NCI-H510A (cell line): ENCODE measurements at places on chromosomes 6 and 20.
A peak's percentile ranks its signal among the peaks of the same experiment; 100 is the strongest.

DNA sequence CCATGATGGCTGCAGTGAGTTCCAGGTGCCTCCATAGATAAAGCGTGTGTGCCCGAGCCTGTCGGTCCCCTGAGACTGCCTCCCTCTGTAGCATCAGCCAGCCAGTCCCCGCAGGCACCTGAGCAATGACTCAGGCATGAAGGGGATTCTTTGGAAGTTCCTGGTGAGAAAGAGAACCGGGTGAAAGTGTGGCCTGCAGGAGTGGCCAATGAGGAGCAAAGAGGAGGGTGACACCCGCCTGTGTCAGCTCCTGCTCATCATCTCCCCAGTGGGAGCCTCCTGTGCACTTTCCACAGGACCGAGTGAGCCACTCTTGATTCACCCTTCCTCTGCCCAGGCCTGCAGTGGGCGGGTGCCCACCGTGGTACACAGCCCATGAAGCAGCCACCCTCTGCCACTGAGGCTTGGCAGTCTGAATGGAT lies 71.2 kb upstream of the PTPN1 start:
- no peak for DNase-seq

DNA sequence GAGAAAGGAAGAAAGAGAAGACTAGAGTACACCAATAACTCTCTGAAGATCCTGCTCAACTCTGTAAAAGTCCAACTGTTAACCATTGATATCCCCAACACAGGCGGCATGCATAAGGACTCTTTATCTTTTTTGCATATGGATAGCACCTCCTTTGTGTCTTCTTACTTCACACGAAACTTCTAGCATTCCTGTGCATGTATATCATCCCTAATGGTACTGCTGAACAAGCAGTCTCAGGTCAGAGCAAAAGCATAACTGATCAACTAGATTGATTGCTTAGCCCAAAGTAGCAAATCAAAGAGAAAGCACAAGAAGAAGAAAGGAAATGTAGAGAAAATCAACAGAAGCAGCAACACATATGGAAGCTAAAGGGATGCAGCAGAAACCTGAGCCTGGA lies 234.4 kb downstream of the SYNE1 start:
- DNase-seq, result no peak

- no peak for DNase-seq
Measured at GRCh38 chr6:47159763-47160162, 117.6 kb upstream of the ADGRF1 start.

DNA sequence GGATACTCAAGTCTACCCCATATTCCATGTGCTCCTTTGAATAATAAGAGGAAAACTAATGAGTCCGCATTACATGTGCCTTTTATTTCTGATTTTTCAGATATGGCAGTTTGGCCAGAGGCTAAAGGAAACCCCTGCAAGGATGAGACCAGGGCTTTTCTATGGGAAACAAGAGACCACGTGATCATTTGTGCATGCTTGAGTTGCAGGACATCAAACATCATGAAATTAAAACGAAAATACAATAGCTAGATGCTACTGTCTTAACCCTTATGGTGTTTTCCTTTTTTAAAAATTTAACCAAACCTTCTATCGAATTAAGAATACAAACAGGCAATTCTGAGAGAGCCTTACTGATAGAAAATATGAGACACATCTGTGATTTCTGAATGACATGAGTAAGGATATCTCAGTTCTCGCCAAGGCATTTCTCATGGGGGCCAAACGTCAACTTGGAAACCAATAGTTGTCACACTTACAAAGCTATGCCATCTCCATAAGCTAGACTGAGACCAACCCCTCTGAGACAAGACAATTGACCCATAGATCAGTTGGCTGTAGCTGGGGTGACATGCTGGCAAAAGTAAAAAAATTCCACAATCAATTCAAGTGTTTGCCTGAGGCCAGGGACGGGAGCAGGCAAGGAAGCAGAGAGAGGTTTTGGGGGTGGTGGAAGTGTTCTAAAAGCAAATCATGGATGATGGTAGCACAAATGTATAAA lies 52.8 kb downstream of the RIPOR2 start:
- no peak for DNase-seq

DNA sequence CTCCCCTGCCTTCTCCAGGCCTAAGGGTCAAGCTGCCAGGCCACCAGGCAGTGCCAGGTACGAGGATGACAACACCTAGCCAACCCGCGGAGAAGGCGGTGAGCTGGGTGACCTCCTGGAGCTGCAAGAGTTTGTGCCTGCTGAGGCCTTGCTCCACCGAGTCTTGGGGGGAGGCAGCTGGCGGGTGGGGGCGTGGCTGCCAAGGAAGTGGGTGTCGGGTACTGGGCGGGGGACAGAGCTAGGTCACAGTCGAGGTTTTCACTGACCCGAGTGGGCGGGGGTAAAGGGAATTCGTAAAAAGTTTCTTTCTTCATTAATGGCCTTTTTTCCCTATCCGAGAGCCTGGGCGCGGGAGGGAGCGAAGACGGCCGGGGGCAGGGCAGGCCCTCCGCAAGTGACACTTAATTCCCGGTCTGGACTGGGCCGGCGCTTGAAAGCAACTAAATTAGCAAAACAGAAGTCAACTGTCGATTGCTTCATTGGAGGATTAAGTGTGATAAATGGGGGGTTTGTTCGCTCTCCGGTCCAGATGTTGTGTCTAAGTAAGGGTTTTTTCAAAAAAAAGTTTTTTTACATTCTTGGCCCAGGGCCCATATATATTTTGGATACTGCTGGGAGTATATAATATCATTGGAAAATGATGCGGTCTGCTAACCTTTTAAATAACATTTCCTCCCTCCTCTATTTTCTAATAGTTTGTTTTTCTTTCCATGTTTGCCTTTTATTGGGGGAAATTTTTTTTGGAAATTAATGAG lies 43.1 kb upstream of the FOXP4 start:
- DNase-seq, result no peak

DNA sequence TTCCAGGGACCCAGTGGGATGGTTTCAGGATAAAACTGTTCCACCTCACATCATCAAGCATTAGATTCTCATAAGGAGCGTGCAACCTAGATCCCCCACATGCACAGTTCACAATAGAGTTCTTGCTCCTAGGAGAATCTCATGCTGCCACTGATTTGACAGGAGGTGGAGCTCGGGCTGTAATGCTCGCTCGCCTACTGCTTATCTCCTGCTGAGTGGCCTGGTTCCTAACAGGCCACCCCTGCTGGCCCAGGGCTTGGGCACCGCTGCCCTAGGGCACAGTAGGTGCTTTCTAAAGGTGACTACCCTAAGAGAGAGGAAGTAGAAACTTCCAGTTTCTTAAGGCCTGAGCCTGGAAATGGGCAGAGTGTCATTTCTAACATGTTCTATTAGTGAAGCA lies 656.9 kb downstream of the PRKN start:
- DNase-seq, result no peak

GRCh38 chr20:16898433-16898832 lies 150.3 kb downstream of the OTOR start:
- no peak for DNase-seq

DNA sequence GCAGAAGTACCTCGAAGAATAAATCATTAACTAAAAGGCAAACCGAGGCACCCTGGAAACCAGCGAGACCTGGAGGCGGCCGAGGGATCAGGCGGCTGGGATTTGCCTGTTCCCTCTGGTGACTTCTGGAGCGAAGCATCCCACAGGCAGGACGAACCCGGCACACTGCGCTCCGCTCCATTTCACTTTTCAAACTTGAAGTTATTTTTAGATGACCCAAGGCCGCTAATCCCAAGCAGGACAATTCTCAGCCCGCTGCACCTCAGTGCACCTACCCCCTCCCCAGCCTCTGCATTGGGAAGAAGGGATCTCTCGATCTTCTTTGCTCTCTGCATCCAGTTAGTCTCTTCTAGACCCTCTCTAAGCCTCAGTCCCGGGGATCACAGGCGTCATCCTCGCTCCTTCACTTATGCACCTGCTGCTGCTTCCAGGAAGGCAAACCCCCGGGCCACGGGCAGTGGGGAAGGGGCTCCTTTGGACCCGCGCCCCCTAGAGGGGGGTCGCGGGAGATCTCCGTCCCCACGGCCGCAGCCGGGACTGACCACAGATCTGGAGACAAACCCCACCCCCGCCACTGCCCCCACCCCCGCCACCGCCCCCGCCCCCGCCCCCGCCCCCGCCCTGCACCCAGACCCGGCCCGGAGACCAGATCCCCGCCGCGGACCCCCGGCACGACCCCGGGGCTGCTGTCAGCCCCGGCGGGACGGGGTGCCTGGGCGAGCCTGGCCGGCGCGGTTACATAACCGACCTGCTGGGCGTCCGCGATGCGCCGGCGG lies 636 bp downstream of the RCAN2 start:
- DNase-seq, result peak; percentile 30

GRCh38 chr6:130670142-130670541 lies 157.1 kb upstream of the SMLR1 start:
- DNase-seq, result no peak

DNA sequence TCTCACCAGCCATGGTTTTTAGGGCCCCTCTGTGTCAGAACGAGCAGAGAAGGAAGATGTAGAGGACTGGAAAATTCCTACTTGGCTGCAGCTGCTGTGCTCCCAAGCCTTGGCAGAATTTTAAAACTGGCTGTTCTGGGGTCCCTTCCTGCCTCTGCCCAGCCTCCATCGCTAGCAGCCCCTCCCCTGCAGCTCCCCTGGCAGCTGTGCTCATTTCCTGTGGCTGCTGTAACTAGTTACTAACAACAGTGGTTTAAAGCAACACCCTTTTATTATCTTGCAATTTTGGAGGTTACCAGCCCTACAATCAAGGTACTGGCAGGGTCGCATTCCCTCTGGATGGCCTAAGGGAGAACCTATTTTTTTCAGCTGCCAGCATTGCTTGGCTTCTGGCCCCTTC lies 3.7 kb upstream of the CST11 start:
- no peak for DNase-seq

DNA sequence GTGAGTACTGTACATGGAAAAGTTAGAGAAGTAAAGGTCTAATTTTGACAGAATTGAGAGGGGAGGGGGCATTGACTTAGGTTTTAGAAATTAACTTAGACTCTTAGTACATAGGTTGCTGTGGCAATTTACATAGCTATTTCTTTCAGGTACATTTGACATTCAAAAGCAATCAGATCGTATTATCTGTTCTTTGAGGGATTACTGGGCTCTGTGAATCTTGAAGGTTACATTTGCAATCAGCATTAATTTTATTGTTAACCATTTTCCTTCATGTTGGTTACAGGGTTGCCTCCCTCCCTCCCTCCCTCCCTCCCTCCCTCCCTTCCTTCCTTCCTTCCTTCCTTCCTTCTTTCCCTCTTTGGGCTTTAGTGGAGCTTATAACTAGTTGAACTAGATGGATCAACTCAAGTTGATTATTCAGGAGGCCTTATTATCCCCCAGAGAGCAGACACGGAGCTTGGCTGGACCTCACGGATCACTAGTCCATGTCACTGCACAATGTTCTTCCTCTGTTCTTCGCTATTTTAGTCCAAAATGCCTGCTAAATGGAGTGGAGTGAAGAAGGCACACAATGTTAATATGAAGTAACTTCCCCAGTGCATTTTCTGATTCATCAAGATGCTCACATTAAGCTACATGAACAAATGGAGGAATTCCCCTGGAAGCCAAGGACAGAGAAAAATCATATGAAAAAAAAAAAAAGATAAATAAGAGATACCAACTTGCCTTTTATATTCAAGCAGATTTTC lies 87.8 kb downstream of the PLCB4 start:
- DNase-seq, result no peak

DNA sequence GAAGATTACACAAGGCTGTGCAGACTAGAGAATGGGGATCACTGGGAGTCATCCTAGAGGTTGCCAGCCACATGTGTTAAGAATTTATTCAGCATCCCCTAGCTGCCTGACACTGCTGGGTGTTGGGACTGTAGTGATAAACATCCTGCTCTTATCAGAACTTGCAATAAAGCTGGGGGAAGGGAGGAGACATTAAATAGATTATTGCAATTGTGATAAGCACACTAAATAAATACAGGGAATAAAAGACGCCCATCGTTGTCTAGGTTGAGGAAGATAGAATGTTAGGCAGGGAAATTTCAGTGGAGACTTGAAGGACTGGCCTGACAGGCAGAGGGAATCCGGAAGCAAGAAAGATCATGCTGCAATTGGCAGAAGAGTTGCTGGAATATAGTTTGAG lies 33.2 kb upstream of the TRAM2 start:
- no peak for DNase-seq

DNA sequence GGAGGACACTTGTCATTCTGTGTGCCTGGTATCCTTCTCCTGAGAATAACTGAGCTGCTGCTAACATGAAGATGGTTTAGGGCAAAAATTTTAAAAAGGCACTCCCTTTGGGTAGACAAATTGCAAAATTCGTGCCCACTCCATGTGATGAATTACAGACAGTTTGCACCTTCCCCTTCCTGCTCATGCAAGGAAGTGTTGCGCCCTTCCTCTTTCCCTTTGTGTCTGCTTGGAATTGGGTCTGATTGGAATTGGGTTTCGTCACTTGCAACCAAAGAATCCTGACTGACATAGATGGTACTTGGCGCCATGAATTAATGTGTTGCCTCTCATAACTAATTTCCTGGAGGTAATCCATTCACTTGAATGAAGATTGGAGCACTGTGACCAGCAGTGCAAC lies 62.3 kb upstream of the SHLD1 start:
- no peak for DNase-seq

- DNase-seq, result no peak
Measured at GRCh38 chr6:136587527-136587926, 37.3 kb upstream of the MAP7 start.

DNA sequence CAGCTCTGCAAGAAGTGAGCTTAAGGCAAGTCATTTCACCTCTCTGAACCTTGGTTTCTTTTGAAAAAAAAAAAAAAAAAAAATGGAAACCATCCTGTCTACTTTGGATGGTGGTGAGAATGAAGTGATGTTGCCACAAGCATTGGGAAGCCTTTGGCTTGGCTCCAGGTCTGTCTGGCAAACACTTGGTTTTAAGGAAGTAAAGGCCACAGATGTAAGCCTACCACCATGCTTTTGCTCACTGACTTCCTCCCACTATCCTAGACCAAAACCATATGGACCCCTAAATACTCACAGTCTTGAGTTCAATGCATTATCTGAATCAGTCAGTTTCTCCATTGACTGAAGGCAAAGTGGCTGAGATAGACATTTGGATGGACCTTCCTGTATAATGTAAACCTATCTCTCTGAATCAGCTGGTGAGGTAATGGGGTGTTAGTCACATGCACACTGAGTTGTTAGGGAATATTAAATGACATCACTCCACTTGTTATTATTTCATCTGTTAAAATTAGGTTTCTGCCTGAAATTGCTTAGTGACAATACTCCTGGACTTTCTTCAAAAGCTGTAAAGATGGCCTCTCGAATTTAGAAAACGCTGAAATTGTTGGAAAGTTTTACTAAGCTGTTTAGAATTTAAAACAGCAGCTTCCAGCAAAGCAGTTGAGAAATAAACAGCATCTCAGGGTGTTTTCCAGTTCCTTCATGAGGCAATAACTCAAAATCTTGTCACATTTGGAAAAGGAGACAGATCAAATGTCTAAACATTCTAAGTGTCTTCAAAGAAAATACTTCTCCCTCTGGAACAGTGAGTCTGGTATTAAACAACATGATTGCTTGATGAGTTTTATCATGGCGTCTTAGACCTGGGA lies 833.5 kb downstream of the DHX35 start:
- DNase-seq, result no peak

- DNase-seq, result no peak
Measured at GRCh38 chr6:12343440-12344162, 53.4 kb downstream of the EDN1 start.

- no peak for DNase-seq
Measured at GRCh38 chr6:164690702-164691500, 618.5 kb downstream of the C6orf118 start.

- DNase-seq, result no peak
Measured at GRCh38 chr20:22575087-22575721, 9.2 kb downstream of the FOXA2 start.
